Right renal pelvis (tissue), 4 donors: ENCODE measurements at places on chromosomes 1 and 21.

DNA sequence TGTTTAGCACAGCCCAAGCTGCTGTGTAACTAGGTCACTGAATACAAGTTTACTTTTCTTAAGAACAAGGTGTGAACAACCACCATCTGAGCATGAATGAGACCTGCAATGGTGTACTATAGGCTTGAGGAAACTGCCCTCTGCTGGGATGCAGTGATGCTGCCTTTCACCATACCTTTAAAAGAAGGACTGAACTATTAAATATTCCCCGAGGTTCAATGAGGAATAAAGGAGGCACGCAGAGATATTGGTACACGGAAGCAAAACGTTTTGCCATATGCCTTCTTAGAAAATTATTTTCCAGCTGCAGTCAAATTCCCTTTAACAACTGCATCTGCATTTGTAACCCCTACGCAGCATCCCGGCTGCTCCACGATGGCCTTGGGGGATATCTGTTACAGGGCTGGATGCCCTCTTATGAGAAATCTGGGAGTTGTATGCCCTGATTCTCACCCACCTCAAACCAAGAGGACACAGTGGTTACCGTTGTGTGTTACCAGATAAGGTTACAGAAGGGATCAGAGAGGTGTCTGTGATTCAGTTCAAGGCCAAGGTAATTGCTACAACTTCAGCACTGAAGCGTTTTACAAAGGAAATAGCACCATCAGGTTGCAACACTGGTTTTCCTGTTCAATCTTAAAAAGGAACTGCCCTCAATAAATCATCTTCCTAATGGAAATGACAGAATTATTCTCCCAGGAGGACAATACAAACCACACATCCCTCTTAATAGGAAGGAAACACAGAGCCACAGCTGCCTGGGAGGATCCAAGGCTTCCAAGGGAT lies 470.5 kb downstream of the LTN1 start:
- DNase-seq: no peak

GRCh38 chr1:229249854-229250644 lies 20.9 kb upstream of the RAB4A start:
- DNase-seq: no peak

DNA sequence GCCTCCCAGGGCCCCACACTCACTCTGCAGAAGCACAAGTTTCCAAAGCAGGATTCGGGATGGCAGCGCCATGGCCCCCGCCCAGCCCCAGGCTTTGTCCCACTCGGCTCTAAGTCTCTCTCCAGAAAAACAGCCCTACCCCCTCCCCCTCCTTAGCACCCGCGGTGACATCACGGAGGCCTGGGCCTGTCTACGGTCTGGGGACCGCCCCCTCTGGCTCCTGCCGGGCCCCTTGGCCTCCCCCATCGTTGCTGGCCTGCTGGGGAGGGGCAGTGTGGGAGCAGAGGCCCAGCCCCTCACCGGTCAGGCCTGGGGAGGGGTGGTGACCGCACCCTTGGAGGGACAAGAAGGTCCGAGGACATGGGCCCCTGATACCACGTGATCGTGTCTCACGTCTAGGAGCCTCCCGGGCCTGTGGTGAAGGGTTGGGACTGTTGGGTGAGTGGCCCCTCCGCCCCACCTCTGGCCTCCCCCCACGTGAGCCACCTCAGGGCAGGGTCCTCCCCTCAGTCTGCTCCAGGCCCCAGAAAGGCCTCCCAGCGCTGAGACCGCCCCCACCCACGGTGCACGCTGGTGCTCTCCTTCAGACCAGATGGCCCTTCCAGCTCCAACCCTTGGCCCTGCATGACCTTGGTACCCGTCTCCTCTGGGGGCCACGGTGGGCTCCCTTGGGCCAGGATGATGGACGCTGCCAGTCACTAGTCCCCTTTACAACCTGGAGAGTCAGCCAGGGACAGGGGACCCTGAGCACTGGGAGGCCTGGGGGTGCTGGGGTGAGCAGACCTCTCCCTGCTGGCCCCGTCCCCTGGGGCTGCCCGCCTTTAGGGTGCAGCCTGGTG lies at the start of gene MXRA8:
Gene MXRA8 (minus strand): TSS at position 123 of the 839 bp plus-strand sequence. CDS start 51 bp downstream, at position 72.
- peak; percentile 62 for DNase-seq

- DNase-seq: no peak
Observed at GRCh38 chr1:185017338-185017737, 28.0 kb upstream of the RNF2 start.

DNA sequence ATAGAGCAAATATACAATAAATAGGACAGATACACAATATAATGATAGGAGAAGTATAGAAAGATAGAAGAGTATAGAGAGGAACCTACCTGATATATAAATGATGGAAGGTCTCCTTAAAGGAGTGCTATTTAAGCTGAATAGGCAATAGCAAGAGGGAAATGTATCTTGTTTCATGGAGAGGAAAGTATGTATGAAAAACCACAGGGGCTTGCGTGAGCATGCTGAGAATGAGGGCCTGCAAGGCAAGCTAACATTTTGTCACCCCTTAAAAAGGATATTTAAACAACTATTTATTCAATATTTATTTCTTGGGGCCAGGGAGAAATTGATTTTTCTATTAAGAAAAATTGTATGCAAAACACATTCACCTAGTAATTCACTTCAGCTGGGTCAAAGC lies 150.9 kb upstream of the ZRANB2 start:
- no peak for DNase-seq

- DNase-seq: no peak
Observed at GRCh38 chr1:160950657-160951056, 4.0 kb downstream of the ITLN2 start.

GRCh38 chr1:161491472-161491871 lies 13.8 kb upstream of the FCGR2A start:
- no peak for DNase-seq

DNA sequence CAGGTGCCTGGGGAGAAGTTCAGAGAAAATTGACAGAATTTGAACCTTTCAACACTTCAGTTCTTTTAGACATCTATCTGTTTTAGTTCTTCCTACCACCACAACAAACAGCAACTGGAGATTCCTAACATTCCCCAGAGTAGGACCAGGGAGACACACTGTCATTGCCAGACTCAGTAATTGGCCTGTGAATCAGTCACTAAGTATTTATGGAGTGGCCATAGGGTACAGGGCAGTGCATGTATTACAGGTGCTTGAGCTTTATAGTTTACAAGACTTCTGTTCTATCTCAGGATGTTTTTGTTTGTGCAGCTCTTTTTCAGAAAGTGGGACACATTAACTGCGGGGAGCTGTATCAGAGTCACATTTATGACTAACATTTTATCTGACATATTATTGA lies 1.7 kb downstream of the CDC14A start:
- no peak for DNase-seq

DNA sequence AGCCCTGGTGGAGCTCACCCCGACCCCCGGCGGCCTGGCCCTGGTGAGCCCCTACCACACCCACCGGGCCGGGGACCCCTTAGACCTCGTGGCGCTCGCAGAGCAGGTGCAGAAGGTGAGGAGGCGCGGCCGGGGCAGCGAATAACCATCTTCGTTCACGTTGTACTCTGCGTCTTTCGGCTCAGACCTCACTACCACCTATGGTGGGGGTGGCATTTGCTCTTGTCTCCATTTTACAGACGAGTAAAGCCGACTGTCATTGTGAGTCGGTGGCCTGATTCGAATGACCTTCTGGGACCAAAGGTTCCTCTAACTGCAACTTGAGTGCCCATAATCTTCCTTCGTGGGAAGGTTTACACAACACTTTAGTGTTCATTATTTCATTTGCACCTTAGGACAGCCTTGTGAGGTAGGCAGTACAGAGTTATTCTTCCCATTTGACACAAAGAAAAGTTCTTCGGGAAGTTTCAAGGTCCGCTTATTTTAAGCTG lies 506 bp downstream of the C1orf50 start:
- DNase-seq: no peak

- no peak for DNase-seq
Observed at GRCh38 chr1:211648336-211648735, 27.1 kb downstream of the NEK2 start.

DNA sequence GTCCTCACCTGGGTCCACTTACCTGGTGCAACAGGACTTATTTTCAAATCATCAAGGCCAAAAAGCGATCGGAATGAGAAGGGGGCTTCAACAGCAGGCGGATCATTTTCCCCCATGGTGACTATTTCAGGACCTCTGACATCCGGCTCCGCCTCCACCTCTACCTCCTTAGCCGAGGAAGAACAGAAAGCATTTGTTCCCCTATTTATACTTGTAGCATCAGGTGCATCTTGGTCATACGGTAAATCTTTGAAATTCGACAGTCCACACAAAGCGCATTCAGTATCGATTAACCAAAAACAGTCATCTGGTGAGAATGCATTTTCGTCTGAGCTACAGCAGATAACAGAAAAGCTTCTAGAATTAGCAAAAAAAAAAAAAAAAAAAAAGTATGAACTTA lies 550 bp downstream of the TMPRSS3 start:
- DNase-seq: no peak

- DNase-seq: no peak
Observed at GRCh38 chr1:173934440-173934839, 17.3 kb upstream of the SERPINC1 start.

GRCh38 chr1:156893048-156893953 lies at the start of gene PEAR1:
TSS of gene PEAR1 (plus strand) at chr1:156893718. CDS start at chr1:156903927, 10,209 bp downstream.
- no peak for DNase-seq

DNA sequence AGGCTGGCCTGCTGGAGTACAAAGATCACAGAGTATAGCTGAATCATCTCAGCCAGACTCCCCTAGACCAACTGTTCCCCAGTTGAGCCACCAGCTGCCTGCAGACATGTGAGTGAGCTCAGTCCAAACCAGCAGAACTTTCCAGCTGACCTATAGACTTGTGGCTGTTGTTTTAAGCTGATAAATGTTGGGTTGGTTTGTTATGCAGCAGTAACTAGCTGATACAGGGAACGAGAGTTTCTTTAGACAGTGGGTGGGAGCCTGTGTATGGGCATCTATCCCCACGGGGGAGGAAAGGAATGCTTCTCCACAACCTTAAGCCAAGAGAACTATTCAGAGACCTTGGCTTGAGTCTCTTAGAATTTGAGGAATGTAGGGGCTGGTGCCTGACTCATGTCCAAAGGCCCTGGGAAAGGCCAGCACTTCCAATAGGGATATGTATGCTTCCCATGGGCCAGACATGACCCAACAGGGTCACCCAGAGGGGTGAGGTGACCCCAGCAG lies 30.1 kb downstream of the SLC1A7 start:
- no peak for DNase-seq

DNA sequence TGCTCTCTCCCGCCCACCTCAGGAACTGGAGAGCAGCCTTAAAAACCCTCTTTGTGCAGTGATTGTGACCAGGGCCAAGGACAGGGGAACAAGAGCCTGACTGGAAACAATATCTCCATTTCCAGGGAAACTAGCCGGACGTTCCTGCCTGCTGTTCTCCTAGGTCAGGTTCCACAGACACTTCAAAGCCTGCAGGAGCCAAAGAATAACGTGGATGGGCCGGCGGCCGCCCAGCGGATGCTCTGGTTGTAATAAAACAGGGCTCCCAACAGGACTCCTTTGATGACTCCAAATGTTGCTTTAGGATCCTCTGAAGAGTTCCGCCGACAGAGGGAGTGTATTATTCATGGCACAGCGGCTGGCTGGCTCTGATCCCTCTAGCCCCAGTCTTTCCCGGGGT lies 162.2 kb downstream of the PLXNA2 start:
- DNase-seq: no peak

DNA sequence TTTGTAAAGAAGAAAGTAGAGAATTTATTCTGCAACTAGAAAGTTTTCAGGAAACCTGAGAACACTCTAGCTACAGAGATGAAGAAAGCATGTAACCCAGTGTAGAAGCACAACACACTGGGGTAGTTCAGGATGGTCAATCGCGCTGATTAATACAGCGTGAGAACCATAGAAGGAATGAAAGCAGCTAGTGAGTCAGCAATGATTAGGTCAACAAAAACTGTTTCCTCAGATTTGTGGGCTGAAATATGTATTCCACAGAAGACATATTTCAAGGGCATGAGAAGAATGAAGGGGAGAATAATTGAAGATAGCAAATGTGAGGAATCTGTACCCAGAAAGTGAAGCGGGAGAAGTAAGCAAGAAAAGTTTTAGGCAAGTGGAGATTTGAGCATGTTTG lies 97.8 kb upstream of the ADGRL2 start:
- DNase-seq: no peak

DNA sequence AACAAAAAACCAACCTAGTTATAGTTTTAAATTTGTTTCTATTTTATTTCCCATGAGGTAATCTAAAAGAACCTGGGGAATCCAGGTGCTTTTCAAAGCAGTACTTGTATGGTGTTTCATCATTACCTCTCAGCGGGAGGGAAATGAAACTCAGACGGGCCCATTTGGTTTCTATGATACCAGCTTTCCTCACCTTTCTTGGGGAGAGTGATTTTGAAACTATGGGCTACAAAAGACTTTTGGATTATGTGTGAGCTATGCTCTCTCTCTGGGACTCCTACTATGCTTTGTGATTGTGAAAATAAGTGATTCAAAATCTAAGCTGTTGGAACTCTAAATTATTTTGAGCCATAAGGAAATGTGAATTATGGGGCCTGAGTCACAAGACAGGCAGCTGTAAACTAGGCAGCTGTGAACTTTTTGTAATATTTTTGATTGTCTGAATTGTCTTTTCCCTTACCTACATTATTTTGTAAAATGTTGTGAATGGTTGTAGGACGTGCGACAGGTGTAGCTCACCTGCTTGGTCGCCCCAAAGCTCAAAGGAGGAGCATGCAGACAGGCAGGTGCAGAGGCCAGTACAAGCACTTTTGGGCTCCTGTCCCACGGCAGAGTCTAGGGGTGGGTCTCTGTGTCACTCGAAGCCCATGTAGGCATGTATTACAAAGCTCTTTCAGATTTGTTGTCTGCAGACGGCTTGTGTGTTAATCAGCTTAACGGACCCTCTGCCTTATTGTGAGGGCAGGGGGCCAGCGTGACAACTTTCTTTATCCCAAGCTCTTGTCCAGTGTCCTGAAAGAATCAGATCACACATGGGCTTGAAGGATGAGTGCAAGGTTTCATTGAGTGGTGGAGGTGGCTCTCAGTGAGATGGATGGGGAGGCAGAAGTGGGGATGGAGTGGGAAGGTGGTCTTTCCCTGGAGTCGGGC lies 64.8 kb upstream of the BACH1 start:
- DNase-seq: no peak

GRCh38 chr1:245256528-245256927 lies 101.7 kb downstream of the KIF26B start:
- DNase-seq: no peak

GRCh38 chr1:11571906-11572616 lies 82.2 kb downstream of the FBXO2 start:
- DNase-seq: no peak

DNA sequence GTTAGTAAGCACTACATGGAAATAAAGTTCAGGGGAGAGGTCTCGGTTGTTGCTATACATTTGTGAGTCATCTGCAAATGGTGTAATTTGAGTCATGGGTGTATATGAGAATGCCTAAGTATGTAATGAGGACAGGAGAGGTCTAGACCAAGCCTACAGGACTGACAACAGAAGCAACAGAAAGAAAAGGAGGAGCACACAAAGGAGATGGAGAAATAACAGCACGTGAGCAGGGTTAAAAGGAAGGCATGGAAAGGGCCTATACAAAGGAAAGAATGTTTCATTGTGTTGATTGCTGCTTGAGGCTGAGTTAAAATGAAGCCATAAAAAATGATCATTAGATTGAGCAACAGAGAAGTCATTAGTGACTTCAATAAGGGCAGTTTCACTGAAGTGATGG lies 28.0 kb upstream of the PRKAA2 start:
- no peak for DNase-seq

GRCh38 chr21:38173276-38174035 lies 83.3 kb upstream of the KCNJ15 start:
- no peak for DNase-seq
